SIG-M5 (cell line): ENCODE measurements at places on chromosomes 1 and 21.

- no peak for DNase-seq
Measured at GRCh38 chr1:30743584-30744059, 14.0 kb downstream of the LAPTM5 start.

- no peak for DNase-seq
Measured at GRCh38 chr21:41458121-41458520, 32.1 kb downstream of the MX1 start.

- no peak for DNase-seq
Measured at GRCh38 chr1:181718034-181718433, 234.7 kb downstream of the CACNA1E start.

GRCh38 chr1:152392909-152393308 is 21.2 kb downstream of the CRNN start:
- no peak for DNase-seq

DNA sequence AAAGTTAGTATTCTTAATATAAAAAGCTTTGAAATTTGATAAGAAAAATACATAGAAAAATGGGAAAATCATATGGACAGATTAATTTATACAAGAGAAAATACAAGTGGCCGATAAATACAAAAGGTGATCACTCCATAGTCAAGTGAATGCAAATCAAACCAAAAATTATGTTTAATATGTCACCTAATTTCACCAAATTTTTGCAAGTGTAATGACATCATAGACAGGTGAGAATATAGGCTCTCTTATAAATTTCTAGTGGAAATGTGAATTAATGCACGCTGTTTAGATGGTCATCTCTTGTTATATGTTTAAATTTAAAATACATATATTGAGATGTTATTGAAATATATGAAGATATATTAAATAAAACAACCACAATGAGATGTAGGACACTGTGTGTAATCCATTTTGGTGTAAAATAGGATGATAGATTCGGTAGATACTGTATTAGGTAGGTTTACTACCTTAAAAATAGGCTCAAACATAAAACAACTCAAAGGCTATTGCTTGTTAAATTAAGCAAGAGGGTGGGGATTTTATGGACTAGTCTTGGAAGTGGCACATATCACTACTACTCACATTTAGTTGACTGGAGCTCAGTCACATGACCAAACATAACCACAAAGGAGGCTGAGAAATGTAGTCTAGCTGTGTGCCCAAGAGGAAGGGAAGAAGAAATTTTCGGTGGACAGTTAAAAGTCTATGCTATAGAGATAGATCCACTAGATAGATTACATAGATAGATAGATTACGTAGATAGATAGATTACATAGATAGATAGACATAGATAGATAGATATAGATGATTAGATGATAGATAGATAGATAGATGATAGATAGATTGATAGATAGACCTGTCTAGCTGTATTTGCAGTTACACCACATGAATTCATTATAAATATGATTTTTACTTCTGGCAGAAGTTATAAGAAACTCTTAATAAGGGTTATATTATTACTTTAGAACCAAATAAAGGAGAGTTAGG is 9.2 kb downstream of the INSL5 start:
- no peak for DNase-seq
